ENCODE measurements at places on chromosomes 7 and 10. TPM values are rescaled to one million over a fixed set of nuclear protein-coding genes. Genes with fewer than 3 reads are reported as not detected.

DNA sequence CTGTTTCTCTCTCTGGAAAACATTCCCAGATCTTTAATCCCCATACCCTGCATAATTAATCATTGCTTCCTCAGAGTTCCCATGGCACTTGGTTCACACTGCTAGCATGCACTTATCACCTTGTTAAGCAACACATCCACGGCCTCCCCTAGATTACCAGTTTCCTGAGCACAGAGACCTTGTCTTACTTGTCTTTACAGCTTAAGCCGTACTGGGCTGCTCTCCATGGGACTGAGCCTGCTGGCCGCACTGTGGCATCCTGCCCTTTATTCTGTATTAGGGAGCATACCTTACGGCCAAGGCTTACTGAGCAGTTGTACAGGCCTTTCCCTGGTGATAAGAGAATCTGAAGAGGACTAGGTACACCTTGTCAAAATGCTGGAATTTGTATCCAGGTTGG is 190.2 kb downstream of the REEP3 start:
- no peak for DNase-seq

DNA sequence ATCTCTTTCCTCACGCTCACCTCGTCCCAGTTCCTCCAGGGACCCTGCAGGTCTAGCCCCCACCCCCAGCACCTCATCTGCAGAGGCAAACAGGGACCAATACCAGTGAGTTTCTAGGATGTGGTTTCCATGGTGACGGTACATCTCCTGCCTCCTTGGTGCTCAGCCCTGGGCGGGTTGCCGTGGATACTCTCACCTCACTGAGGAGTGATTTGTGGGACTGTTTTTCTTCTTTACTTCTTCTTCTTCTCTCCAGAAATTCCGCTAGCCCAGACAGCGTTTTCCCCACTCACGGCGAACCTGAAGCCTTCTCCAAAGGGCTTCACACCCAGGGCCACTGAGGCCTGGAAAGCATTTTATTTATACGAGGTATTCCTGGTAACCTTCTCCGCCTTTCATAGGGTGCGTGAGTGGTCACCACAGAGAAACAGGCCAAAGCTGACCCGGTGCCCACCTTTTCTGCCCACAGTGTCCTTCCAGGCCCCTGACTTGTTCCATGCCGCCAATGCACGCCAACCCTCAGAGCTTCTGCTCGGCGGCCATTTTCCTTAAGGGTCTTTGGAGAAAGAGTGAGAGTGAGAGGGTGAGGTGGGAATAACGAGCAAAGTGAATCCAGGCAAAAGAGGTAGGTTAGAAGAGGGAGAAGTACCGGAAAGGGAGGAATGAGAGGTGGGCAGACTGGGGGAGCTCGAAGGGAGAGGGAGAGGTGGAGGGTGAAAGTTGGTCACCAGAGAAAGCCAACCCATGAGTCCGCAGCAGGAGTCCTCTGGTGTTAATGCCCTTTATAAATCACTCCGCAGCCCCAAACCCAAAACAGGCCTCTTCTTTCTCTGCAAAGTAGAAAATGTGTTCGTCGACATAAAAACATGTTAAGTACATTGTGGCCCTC is 15.5 kb downstream of the FAM241B start:
- peak; percentile 42 for DNase-seq

The PTF1A gene
- not detected for total RNA-seq

GRCh38 chr10:61781969-61782403 is 119.3 kb downstream of the CABCOCO1 start:
- DNase-seq = no peak

The FAM180A gene
- total RNA-seq = not detected

The ZNF33B gene
- total RNA-seq = 49.6 TPM

The KCNMA1 gene
- total RNA-seq = 43.0 TPM

The FOXK1 gene
- 19.8 TPM for total RNA-seq

GRCh38 chr10:110408943-110409342 is 88.8 kb upstream of the DUSP5 start:
- no peak for DNase-seq

- no peak for DNase-seq
Observed at GRCh38 chr7:18020138-18020715, 7.4 kb downstream of the PRPS1L1 start.

DNA sequence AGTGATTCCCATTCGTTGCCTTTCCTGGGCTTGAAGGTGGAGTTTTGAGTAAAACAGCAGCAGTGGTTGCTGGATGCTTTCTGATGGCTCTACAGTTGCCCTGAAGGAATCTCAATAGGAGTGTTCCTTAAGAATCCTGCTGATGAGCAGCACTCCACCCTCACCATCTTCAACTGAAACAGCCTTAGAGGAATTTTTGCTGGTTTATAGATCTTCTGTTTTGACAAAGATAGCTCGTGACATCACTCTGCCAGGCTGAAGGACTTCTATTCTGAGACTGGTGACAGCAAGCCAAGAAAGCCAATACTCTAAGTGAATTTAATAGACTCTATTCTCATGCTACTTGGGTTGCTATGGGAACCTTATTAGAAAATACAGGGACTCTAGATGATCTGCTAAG is 1014.7 kb downstream of the NRG3 start:
- peak; percentile 31 for DNase-seq

The GTF2IRD1 gene
- 16.1 TPM for total RNA-seq
